SK-N-DZ (cell line): ENCODE measurements at places on chromosomes 5 and 9.

- DNase-seq, result no peak
Measured at GRCh38 chr5:2192496-2192895, 309.8 kb upstream of the IRX4 start.

DNA sequence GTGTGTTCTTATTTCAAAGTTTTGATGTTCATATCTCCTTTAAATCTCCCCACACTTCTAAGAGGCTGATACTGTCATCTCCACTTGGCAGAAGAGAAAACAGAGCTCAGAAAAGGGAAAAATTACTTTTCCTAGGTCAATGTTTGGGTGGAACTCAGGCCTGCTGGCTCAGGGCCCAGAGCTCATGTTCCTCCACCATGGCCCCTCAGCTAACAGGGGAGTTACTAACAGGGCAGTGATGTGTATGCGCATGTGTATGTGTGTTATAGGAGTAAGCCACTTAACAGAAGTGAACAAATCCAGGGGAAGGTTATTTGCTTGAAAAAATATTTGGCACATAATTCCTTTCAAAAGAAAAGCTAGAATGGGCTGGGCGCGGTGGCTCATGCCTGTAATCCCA, 2.5 kb downstream of the C1QTNF2 start:
- DNase-seq, result no peak

- DNase-seq, result no peak
Measured at GRCh38 chr5:38237681-38238080, 20.7 kb upstream of the EGFLAM start.

DNA sequence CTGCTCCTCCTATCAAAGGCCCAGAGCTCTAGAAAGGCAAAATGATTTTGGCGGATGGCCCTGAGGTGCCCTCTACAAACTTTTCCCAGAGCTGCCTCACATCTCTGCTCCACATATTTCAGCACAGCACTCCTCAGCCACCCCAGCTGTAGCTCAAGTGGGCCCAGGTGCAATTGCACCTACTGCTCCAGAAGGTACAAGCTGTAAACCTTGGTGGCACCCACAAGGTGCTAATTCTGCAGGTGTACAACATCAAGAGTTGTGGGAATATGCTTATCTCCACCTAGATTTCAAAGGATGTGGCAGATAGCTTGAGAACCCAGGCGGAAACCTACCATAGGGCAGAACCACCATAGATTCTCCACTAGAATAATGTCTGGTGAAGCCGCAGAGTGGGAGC, 432.2 kb downstream of the TMEM232 start:
- DNase-seq, result no peak

DNA sequence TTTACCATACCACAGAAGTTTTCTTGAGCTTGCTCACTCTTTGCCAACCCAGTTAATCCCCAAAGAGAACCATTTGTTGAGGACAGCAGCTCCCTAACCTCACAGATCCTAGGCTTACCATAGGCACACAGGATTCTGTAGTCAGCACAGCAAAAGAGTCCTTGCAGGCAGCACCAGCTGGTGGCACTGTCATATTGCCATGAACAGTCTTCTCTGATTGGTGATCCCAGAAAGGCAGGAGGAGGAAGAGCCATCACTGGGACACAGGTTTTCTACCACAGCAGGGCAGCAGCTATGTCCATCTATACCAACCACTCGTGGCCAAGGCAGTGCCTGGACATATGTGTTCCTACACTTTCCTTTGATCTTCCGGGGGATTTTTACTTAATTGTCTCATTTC, 297.1 kb upstream of the CD180 start:
- peak; percentile 47 for DNase-seq

GRCh38 chr5:156556666-156557406, 229.9 kb downstream of the SGCD start:
- DNase-seq, result no peak

DNA sequence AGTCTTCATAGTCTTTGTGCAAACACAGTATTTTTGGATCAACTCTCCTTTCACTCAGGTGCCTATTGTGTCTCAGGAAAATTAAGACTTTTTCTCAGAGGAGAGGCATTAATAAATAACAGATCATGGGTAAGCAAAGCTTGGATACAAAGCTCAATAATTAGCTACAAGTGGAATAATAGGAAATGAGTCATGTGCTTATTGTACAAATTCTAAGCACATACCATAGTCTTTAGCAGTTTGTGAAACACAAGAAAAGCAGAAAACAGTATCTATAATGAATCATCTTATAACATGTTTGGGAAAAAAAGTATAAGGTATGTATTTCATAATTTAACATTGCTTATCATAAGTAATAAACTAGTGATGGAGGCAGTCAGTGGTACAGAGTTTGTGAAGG, 477.0 kb downstream of the CDH10 start:
- no peak for DNase-seq

DNA sequence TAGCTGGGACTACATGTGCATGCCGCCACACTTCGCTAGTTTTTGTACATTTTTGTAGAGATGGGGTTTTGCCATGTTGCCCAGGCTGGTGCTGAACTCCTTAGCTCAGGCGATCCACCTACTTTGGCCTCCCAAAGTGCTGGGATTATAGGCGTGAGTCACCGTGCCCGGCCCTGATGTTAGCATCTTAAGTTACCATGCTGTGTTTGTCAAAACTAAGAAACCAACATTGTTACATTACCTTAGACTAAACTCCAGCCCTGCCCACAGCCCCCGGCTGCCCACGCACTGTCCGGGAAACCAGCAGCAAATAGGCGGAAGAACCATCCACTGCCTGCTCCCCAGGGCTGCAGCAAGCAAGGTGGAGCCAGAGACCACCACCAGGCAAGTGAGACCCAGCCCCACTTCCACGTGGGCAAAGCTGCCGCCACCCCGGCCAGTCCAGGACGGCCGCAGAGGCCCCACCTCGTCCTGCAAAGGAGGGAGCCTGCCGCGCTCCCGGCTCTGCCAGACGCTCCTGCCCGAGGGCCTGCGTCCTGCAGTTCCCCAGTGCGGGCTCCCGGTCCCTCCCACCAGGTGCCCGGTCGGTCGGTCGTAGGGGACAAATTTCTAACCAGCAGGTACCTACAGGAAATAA, 35.7 kb upstream of the TXN start:
- no peak for DNase-seq

DNA sequence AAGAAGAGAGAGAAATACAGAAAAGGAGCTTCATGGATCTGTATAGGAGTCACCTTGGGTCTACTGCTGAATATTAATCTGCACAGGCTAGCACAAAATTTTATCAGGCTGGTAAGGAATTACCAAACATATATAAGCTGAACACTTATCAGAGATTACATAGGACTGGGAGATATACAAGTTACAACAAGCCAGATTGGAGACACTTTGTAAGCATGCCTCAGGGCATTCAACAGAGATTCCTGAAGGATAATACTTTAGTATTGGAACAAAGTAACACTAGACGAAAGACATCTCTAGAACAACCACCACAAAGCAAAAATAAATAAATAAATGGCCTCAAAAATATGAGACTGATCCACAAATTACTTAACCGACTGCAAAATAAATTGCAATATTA, 197.8 kb downstream of the ANXA1 start:
- no peak for DNase-seq

GRCh38 chr9:79574136-79574535, 2.4 kb downstream of the TLE4 start:
- no peak for DNase-seq

- DNase-seq, result peak; percentile 16
Measured at GRCh38 chr9:109117856-109118807, 1.6 kb downstream of the TMEM245 start.

DNA sequence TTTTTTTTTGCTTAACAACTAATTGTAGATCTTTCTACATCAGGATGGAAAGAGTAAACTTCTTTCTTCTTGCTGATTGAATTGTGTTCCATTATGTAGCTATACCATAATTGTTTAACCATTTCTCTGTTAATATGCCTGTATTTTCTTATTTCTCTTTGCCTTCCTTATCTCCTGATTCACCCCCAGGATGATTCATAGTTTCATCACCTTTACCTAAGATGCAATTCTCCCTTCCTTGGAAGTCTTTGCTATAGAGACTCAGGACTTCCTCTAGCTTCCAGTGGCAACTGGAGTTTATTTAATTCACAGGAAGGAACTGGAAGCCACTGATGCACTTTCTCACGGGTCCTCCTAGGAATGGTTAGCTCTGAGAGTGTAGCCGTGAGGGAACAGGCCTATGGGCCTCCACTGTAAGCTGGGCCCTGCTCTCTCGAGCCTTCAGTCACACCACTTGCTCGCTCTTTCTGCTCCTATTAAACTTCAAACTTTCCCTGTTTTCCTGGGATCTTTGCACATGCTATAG, 83.1 kb downstream of the FGF1 start:
- no peak for DNase-seq

DNA sequence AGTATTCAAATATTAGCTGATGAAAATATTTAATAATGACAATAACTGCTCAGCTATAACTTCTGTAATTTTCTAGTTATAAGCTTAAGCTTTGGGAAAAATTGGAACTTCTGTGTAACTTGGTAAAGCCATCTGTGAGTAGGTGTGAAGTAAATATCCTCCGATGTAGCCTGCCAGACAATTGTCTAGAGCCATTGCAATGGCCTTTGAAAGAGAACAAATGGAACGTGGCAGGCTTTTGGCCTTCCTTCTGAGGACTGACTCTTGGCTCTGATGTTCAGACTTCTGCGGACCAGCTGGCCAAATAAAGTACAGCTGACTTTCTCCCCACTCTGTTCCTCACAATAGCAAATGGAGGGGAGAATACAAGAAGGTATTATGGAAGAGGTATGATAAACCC, 203.4 kb upstream of the NMUR2 start:
- no peak for DNase-seq

DNA sequence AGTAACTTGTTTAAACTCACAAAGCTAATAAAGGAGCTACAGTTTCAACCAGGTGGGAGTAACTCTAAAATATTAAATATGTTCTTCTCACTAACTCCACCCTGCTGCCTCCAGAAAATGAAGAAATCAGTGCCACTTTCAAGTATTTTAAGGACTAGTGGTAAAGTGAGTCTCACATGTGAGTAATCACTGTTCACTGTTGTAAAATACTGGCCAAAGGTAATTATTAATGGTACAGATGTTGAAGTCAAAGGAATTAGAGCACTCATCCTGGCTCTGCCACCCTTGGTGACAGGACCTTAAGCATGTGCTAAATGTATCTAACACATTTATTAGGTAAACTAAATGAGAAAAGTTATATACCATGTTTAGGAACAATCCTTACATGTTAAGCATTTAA, 430.7 kb downstream of the BRINP1 start:
- DNase-seq, result no peak

- peak; percentile 9 for DNase-seq
Measured at GRCh38 chr9:12698266-12698665, 5.1 kb downstream of the TYRP1 start.

- no peak for DNase-seq
Measured at GRCh38 chr5:33816791-33817190, 75.0 kb downstream of the ADAMTS12 start.

GRCh38 chr9:117286245-117286644, 128.6 kb downstream of the ASTN2 start:
- DNase-seq, result no peak

GRCh38 chr9:130058154-130058553, 4.4 kb downstream of the GPR107 start:
- DNase-seq, result no peak

DNA sequence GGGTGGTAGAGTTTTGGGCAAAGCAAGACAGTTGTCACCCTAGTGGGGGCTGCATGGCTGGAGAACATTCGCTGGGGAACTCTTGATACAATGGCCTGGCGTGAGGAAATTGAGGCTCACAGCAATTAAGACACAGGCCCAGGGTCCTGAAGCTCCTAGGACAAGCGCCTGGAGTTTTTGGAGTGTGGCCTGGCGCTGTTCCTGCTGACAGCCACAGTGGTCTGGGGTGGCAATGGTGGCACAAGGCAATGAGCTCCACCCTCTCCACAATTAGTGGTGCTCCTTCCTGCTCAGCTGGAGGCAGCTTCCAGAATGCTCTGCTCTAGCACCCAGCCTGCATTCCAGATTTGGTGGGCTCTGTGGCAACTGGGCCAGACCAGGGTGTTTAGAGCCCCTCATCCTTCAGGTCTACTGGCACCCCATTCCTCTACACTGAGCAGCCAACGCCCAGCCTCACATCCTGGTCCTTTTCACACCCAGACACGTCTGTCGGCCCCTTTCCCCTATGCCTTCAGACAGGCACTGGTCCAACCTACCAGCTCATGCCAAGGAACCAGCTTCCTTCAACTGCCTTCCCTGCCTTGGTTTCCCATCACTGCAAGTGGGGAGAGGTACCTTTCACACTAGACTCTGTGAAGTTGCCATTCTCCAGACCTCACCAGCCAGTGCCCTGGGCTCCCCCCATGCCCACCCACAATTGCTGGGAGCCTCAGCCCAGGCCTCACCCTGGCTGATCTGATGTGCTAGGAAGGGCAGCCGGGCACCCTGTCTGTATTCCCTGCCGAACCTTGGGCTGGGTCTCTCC, 138.1 kb upstream of the COL5A1 start:
- no peak for DNase-seq

DNA sequence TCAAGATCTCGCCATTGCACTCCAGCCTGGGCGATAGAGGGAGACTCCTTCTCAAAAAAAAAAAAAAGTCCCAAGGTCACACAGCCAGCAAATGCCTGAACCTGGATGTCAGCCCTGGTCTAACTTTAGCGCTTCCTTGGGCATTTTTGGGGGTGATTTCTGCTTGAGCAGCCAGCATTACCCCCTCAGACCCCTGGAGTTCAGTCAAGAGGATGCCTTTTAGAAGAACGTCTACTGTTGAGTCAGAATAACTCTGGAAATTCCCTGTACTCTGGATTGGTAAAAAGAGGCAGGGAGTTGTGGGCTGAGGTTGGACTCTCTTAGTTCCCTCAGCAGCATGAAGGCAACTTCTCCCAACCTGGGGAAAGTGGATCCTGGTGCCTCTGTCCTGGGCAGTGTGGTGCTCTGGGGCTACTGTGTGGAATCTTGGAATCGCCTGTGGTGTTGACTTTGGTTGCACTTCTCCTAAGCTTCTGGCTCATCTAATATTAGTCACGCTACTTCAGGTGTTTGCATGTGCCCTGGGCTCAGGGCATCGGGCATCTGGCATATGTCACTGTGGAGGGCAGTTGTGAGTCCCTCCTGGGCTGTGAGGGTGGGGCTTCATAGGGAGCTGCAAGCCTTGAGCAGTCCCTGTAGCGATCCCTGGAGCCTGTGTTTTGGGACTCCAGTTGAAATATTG, 32.2 kb downstream of the STXBP1 start:
- no peak for DNase-seq

DNA sequence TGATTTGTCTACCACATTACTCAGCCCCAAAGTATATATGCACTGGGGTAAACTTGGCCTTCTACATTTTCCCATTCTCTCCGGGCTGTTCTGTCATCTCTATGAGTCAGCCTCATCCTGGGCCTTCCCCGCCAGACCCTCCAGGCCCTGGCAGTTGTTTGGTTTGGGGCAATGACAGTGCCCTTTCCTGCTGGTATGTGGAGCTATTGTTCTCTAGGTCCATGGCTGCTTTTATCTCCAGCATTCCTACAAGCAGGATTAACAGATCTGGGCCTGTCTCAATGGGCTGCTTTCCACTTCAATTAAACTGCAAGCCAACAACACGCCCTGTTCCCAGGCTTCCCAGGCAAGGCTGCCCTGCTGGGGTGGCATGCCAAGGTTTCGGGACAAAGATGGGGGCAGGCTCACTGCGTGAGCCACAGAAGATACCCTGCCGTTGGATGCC, 136.4 kb downstream of the SLIT3 start:
- no peak for DNase-seq

GRCh38 chr5:177520916-177521513, 4.3 kb upstream of the DDX41 start:
- no peak for DNase-seq
